Skin of body (tissue), 3 donors: ENCODE measurements at places on chromosomes 3 and 15. TPM values are rescaled to one million over a fixed set of nuclear protein-coding genes. Genes with fewer than 3 reads are reported as not detected.

Gene CSPG4
- 42.2 TPM for total RNA-seq

GRCh38 chr15:67678089-67678488 lies 135.6 kb downstream of the MAP2K5 start:
- DNase-seq, result no peak

- DNase-seq, result no peak
Observed at GRCh38 chr15:35624881-35625280, 78.9 kb upstream of the DPH6 start.

- DNase-seq, result no peak
Observed at GRCh38 chr15:58457466-58457965, 25.7 kb downstream of the LIPC start.

- no peak for DNase-seq
Observed at GRCh38 chr3:195068084-195069080, 202.6 kb downstream of the XXYLT1 start.

GRCh38 chr3:32577174-32577573 lies 6.5 kb upstream of the DYNC1LI1 start:
- DNase-seq, result peak; percentile 65

- no peak for DNase-seq
Observed at GRCh38 chr3:185411133-185411532, 48.2 kb downstream of the MAP3K13 start.

- DNase-seq, result no peak
Observed at GRCh38 chr3:168049367-168049974, 46.3 kb downstream of the GOLIM4 start.

Gene RPL4
- total RNA-seq, result 1,302 TPM

DNA sequence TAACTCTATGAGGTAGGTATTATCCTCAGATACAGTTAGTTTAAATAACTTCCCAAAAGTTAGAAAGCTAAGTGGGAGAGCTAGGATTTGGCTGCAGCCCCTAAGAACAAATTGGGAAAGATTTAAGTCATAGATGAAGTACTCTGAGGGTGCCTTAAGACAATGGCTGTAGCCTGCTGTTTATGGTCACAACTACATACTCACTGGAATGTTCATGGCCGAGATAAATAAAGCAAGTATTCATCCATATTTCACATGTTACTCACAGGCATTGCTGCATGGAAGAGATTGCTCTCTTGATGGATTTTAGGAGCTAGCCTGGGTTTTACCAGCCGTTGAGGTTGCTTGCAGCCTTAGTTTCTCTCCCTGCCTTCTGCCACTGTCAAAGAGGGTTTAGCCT lies 145.0 kb downstream of the CMSS1 start:
- no peak for DNase-seq

Gene MITF
- total RNA-seq, result 43.2 TPM

Gene HMG20A
- 35.1 TPM for total RNA-seq

Gene KY
- total RNA-seq, result 7.2 TPM

Gene RARRES1
- total RNA-seq, result 4.9 TPM

DNA sequence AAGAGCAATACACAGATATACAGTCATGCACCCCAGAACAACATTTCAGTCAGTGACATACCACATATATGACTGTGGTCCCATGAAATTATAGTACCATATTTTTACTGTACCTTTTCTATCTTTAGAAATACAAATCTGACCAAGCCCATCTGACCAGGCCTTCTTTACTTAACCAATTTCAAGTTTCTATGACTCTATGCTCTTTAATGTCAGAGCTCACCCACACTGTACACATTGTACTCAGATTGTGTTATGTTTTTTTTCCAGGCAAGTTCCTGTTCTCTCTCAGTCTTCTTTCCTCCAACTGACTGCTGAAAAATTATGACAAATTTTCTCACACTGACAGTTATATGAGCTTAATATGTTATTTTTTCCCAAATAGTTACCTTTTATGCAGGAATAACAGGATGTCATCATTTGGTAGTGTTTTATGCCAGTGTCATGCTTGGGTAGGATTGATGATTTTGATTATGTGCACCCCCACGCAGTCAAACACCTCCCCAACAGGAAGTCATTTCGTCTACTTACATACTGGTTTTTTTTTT lies 8.0 kb upstream of the CBLB start:
- no peak for DNase-seq

DNA sequence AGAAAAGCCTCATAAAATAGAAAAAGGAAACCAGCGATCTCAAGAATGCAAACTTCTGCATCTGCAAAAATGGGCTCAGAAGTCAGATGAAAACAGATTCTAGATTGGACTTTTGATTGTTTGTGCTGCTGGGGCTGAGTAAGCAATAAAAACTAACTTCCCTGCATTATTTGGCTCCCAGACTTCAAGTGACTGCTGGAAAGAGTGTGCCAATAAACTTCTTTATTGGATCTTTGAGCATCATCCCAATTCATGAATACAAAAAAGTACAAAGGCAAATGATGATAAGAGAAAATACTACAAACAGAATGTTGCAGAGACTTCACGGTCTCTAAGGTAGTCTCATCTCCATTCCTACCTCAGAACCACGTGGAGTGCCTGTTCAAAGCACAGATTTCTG lies 97.9 kb downstream of the FGF12 start:
- DNase-seq, result no peak

DNA sequence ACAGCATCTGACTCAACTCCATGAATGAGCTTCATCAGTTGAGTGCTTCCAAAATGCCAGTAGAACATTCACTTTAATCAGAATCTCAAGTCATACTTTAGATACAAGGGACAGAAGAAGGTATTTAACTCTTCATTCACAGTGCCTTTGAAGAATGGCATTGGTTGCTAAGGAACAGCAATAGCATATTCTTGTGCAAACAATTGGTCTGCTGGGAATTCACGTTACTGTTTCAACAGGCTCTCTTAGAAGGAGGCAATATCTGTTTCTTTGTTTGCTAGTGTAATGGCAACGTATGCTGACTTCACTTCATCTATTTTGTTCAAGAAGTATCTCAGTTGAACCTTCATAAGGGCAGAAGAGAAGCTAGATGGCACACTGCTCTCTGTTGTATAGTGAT lies 113.9 kb downstream of the TMEM108 start:
- DNase-seq, result no peak

GRCh38 chr15:75034615-75035014 lies 11.2 kb downstream of the PPCDC start:
- no peak for DNase-seq

GRCh38 chr3:144187531-144188210 lies 216.0 kb downstream of the DIPK2A start:
- DNase-seq, result peak; percentile 13

Gene KIF7
- total RNA-seq, result 7.0 TPM

GRCh38 chr3:105707009-105707408 lies 161.8 kb downstream of the CBLB start:
- DNase-seq, result no peak

DNA sequence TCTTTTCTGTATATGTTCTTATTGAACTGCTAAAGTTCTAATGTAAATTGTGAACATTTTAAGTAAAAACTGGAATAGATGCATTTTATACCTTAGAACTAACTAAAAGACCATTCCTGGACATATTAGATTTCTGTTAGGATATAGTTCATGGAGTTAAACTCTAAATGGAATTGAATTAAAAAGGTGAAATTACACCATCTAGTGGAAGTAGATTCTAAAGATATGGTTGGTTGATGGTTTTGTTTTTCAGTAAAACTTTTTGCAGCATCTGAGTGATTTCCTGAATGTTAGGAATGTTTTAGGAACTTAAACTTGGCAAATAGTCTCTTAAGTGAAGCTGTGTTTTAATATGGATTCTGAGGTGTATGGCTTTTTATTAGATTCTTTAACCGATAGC lies 96.8 kb downstream of the SLMAP start:
- no peak for DNase-seq

Gene NR2E3
- total RNA-seq, result 0.79 TPM

DNA sequence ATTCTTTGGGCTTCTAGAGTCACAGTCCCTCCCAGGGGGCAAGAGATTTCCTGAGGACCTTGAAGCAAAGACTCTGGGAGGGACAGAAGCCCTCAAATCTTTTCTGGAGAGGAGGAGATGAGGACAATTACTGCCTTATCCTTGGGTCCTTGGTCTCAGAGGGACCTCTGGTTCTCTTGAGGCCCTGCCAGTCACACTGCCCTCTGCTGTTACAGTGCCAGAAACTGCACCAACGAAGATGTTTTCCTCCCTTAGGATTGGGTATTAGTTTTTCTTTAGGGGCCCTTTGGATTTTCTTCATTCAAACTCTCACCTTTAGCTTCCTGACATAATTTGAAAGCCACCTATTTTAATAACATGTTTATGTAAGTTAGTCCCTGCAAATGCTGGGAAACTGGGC lies 58.2 kb upstream of the SCN5A start:
- DNase-seq, result no peak

GRCh38 chr3:140225996-140226395 lies 291.0 kb downstream of the CLSTN2 start:
- no peak for DNase-seq
